ENCODE measurements at places on chromosomes 11 and 22.
A peak's percentile ranks its signal among the peaks of the same experiment; 100 is the strongest.

GRCh38 chr11:120964857-120965256 is 59.0 kb upstream of the TBCEL start:
- DNase-seq, result no peak

GRCh38 chr22:37313376-37314314 is 31.3 kb downstream of the CYTH4 start:
- DNase-seq, result no peak

DNA sequence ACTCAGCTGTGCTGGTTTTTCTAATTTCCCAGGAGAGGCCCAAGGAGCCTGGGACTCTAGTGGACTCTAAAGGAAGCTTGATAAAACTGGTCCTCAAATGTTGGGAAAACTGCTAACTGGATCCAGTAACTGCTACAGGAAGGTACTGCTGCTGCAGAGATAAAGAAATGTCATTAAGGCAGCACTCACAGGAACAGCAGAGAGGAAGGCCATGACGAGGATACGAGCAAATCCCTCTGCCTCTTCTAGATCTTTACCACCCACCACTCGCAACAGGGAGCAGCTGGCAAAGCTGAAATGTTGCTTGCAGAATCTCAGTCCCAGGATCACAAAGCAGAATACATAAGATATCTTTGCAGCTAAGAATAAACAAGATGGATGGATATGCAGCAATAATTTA is 23.5 kb downstream of the TTC28 start:
- DNase-seq, result no peak

- no peak for DNase-seq
Observed at GRCh38 chr11:133966172-133966651, 9.4 kb upstream of the IGSF9B start.

GRCh38 chr11:13206086-13206640 is 71.4 kb upstream of the BMAL1 start:
- DNase-seq, result no peak

- no peak for DNase-seq
Observed at GRCh38 chr11:17786824-17787525, 52.4 kb downstream of the KCNC1 start.

- no peak for DNase-seq
Observed at GRCh38 chr11:37948258-37948657, 1350.2 kb upstream of the RAG2 start.

GRCh38 chr22:40040927-40041326 is 46.2 kb downstream of the FAM83F start:
- peak; percentile 64 for DNase-seq

GRCh38 chr22:47205554-47205953 is 443.1 kb downstream of the TBC1D22A start:
- DNase-seq, result peak; percentile 53

GRCh38 chr22:46799626-46800025 is 37.2 kb downstream of the TBC1D22A start:
- peak; percentile 35 for DNase-seq

DNA sequence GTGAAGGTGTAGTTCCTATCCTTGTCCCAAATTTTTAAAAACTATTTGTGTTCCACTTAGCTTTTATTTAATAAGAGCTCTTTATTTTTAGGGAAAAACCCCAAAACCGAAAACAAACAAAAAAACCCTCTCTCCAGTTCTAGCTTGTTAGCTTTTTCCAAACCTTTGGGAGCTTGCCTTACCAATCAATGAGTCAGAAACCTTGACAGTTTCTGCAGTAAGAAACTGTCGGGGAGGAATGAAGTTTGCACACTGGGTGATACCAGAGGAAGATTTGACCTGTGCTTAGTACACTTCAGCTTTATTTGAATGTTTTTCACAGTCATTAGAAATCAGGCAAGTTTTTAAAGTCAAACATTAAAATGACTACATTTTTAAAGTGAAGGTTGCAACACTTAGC is 105.0 kb downstream of the FAT3 start:
- DNase-seq, result no peak

- no peak for DNase-seq
Observed at GRCh38 chr22:32584650-32585049, 110.0 kb downstream of the FBXO7 start.

- DNase-seq, result no peak
Observed at GRCh38 chr11:64765851-64766665, 6.3 kb upstream of the PYGM start.

GRCh38 chr11:83695046-83695445 is 408.9 kb upstream of the CCDC90B start:
- DNase-seq, result no peak

GRCh38 chr11:2722955-2723354 is 23.2 kb upstream of the KCNQ1OT1 start:
- no peak for DNase-seq

DNA sequence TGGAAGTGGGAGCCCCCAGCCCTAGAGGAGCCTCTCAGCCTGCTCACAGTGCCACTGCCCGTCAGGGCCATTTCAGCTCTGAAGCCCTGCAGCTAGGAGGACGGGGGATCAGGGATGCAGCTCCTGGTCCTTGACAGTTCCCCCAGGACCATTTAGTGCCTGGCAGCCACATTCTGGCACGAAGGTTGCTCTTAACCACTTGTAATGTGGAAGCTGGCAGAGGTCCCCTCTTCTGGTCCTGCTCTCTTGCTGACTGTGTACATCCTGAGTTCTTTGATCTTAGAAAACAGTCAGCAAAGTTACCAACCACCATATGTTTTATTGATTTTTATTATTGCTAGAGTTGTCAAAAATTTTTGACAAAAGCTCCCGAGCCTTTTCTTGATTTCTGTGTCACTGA is 44.2 kb downstream of the CABIN1 start:
- no peak for DNase-seq

DNA sequence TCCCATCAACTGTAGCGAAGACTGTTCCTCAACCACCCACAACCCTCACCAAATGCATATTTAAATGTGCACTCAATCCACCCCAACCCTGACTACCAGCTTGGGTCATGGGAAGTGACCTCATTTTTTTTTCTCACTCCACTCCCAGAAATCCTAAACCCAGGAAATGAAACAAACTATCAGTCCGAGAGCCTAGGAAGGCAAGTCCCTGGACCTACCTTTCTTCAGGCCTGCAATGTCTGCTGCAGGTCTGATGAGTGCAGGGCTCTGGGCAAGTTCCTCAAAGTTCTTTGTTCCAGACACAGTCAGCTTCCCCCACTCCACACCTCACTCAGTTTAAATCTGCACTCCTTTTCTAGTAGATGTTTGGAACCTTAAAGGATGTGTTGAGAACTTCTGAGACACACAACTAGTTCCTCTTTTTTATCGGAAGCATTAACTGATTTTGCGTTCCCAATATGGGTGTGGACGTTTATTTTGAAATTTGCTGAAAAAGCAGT is at the start of gene MS4A4E:
Gene MS4A4E, minus strand, starts transcription at position 398 of the 500 bp plus-strand sequence. CDS start 13,082 bp downstream, outside the sequence.
- no peak for DNase-seq

- no peak for DNase-seq
Observed at GRCh38 chr22:41474872-41475451, 6.0 kb downstream of the ACO2 start.

GRCh38 chr22:42700355-42700754 is 20.3 kb downstream of the A4GALT start:
- DNase-seq, result no peak

GRCh38 chr11:134506046-134506445 is 94.0 kb upstream of the B3GAT1 start:
- no peak for DNase-seq

- no peak for DNase-seq
Observed at GRCh38 chr11:122820158-122820557, 18.1 kb upstream of the CRTAM start.

GRCh38 chr22:49788504-49788903 is 39.2 kb downstream of the BRD1 start:
- DNase-seq, result no peak

DNA sequence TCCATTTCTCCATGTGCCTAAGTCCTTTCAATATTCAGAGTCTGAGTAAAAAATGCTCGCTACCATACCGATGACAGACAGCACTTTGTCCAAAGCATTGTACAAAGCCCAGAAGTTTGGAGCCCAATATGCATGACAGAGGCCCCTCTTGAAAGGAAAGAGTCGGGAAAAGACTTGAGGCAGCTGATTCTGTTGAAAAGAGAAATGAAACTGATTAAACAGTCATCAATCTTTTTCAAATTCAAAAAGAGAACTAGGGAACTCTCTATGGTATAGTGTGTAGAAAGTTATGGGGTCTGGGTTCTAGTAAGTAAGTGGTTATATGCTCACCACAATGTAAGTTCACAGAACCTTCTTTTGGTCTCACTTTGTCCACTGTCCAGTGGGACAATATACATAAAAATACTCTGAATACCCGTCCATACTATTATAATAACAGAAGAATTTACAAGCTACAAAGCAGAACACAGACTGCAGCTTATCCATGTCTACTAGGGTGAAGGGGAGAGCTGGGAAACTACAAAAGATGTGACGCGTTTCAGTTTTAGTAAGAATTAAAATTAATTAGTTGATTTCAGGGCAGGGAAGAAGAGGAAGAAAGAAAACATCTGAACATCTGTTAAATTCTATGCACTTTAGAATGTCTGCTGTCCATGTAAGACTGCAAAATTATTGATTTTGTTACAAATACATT is 26.7 kb downstream of the ALG8 start:
- no peak for DNase-seq

DNA sequence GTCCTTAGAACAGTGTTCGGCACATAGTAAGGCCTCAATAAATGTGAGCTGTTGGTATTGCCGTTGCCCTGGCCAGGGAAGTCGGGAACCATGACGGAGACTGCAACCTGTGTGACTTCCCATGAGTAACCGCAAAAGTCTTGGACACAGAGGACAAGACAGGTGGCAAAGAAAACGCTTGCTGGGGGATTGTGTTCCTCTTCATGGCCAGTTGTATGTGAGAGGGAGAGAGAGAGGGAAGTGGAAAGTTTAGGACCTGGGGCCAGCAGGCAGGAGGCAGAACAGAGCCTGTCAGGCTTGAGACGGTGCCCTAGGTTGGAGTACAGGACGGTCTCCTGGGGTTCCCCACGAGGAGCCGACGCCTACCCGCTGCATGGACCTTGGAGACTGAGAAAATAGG is 90.2 kb downstream of the CEP164 start:
- no peak for DNase-seq

DNA sequence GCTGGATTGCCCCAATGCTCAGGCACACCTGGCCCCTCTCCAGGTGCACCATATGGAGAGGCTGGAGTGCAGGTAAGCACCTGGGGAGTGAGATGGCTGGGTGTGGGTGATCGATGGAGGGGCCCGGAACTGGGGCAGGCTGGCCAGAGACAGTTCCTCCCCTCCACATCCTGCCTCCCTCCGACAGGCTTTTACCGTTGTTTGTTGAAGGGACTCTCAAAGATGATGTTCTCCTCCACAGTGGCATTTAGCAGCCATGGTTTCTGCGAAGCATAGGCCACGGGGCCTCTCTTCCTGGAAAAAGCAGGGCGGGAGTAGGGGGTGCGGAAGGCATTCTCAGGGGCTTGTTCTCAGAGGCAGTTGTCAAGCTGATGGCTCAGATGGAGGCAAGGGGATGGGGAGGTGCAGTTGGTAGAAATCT is 25.9 kb upstream of the KCNJ11 start:
- no peak for DNase-seq

DNA sequence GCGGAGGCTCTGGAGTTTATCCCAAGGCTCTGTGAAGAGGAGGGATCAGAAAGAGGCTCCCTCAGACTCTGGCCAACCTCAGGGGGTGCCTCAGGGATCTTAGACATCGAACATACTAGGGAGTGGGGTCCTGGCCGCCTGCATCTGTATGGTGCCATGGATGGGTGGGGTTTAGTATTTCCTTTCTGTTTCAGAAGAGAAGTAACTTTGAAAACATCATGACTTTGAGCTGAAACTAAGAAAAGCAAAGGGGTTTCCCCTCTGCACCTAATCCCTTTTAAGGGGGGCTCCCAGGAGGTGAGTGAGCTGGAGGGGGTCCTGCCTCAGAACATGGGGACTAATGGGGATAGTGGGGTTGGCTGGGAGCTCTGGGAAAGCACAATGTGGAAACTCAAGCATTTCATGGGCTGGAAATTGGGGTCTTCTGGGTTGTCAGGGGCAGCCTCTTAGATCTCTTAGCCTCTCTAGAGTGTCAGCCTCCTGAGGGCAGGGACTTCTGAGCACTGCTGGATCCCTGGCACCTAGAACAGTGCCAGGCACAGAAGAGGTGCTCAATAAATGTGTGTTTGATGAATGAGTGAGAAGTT is 11.8 kb upstream of the SSTR3 start:
- no peak for DNase-seq

DNA sequence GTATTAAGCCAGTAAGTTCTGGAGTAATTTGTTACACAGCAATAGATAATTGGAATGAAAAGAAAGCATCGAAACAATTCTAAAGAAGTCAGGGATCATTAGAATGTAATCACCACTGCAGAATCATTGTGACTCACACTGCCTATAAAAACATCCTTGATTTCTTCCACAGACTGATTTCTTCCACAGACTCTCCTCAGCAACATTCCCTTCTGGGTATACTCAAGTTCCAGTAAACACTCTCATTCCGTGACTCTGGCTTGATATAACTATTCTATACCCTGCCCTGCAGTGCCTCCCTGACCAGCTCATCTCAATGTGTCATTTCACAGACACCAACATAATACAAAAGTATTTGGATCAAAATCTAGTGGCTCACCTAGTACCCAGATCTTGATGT is 120.5 kb downstream of the BBOX1 start:
- no peak for DNase-seq

DNA sequence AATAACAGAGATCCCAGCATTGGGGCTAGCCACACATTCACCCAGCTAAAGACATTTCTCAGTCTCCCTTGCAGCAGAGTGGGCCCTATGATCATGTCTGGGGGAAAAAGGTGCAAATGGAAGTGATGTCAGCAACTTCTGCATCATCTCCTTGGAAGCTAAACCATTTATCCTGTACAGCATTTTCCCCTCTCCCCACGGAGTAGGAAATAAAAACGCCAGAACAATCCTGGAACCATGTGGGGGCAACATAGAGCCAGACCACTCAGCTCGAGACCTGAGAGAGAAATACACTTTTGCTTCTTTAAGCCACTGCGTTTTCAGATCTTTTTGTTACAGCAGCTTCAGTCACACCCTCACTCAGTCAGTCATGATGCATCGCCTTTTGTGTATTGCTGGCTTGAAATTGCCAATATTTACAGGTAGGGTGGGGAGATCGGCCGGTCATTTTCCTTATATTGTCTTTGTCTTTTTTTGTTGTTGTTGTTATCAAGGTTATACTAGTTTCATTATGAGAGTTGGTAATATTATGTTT is 9.1 kb upstream of the RAC2 start:
- no peak for DNase-seq

- DNase-seq, result no peak
Observed at GRCh38 chr11:131349368-131350086, 20.9 kb upstream of the NTM start.

GRCh38 chr11:9962722-9963121 is 298.8 kb downstream of the SWAP70 start:
- no peak for DNase-seq

GRCh38 chr22:37489983-37490382 is 3.8 kb upstream of the MFNG start:
- no peak for DNase-seq

GRCh38 chr22:28006271-28006670 is 87.2 kb upstream of the PITPNB start:
- no peak for DNase-seq

- no peak for DNase-seq
Observed at GRCh38 chr11:23959462-23959861, 537.4 kb upstream of the LUZP2 start.

GRCh38 chr11:78514922-78515502 is 59.7 kb downstream of the NARS2 start:
- DNase-seq, result no peak

All from coronary artery (tissue), 2 donors.